NCI-H524 (cell line): ENCODE measurements at places on chromosomes 7 and 10.

- no peak for DNase-seq
These were observed 110.1 kb downstream of the BTRC start for GRCh38 chr10:101464082-101464481.

GRCh38 chr10:24390746-24391145 is 181.8 kb downstream of the KIAA1217 start:
- no peak for DNase-seq

- DNase-seq = no peak
These were observed 505 bp upstream of the FAM204A start for GRCh38 chr10:118342638-118343020.

DNA sequence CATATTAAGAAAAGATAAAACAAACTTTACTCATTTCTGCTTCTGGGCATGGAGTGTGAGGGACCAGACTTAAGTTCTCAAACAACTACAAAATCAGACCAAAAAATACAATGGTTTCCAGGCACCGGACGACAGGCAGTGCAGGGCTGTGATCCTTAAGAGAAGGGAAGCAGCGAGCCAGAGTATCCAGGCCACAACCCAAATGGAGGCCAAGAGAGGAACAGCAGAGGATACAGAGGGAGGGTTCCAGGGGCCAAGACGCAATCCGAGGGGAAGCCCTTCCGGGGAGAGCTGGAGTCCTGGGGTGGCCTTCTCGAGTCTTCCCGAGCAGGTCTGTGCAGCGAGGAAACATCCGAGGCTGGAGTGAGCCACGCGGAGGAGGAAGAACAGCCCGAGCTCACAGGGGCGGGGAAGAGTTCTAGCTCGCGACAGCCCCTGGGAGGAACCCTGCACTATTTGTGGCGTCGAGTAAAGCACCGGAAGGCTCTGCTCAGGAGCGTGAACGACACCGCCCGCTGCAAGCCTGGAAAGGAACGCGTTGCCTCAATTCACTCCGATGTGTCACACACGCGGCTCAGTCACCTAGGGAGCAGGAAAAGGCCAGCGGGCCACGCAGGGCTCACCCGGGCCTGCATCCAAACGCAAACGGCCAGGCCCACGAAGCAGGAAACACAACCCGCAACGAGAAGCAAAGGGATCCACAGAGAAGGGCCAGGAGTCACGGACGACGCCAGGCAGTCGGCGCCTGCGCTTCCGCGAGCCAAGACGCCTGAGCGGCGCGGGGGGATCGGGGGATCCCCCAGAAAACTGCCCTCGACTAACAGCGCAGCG is 933 bp upstream of the RNF32 start:
- DNase-seq = no peak

GRCh38 chr7:24713039-24713793 is 44.0 kb downstream of the GSDME start:
- no peak for DNase-seq

- no peak for DNase-seq
These were observed 14.9 kb downstream of the TRIM56 start for GRCh38 chr7:101099969-101100781.

- DNase-seq = no peak
These were observed 15.8 kb downstream of the GTPBP4 start for GRCh38 chr10:1003884-1004670.

- DNase-seq = no peak
These were observed 357.4 kb downstream of the GLRX3 start for GRCh38 chr10:130493446-130494145.

DNA sequence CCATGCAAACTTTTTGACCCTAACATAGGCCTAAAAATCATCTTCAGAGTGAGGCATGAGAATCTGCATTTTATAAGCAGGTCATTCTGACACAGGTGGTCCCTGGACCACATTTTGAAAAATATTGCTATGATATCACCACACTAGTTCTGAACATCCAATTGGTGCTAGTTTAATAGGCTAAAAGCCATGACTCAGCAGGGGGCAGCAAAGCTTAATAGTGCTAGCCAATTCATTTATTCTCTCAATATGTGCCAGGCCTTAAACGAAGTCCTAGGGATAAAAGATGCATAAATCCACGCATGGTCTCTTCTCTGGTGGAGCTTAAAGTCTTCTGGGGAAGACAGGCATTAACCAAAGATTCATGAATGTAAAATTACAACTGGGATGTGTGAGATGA is 10.2 kb upstream of the SLC25A28 start:
- DNase-seq = no peak

DNA sequence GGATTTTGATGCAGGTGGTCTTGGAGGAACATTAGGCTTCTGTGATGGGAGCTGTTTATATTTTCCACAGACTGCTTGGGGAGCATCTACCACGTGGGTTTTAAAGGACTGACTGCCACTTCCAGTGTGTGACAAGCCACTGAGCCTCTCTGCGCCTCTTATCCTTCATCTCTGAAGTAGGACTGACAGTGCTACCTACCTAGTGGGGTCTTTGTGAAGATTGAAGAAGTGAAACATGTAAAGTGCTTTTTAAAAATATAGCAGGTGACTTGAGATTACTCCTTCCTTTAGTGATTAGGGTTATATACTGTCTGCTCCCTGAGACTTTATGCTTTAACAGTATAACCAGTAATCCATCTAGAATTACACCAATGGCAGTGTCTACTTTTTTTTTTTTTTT is 29.9 kb downstream of the NKX2-3 start:
- DNase-seq = no peak

DNA sequence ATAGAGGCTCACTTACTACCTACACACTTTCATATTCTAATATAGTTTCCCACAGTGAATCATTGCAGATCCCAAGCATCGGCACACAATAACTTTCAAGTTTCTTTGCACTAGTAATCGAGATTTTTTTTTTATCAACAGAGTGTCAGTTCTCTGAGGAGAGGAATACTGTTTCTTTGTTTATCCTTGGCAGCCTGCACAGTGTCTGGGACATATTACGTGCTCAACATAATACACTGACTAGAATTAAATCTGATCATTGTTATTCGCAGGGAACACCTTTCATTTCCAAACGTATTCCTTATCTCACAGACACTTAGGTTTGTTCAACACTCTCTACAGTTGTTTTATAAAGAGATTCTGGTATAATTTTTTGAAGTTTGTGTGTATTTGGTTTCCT is 95.3 kb downstream of the CACNA2D1 start:
- DNase-seq = peak; percentile 46

DNA sequence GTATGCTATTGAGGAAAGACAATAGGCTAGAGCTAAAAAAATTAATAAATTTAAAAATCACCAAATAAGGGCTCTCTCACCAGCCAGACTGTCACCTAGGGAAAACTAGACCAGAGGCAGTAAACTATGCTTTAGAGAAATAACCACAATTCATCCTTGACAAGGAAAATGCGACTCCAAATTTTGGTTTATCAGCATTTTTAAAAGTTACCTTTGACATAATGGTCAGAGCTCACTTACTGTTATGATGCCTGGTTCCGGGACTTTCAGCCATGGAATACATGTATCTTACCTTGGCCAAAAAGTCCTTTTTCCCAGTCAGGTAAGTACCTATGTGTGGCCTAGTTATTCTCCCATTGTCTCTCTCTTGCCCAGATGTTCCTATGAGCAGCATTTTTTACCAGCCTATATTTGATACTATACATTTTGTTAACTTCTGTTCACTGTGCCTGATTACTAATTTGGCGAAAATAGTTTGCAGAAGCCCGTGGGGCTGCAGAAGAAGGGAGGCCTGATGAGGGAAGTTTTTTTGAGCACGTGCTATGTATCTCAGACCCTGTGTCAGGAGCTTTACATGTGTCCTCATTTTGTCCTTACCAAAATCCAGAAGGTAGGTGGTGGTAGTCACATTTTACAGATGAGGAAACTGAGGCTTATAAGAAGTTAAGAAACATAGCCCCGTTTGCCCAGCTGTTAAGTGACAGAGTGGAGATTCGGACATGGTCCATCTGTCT is 149.7 kb downstream of the CELF2 start:
- no peak for DNase-seq

DNA sequence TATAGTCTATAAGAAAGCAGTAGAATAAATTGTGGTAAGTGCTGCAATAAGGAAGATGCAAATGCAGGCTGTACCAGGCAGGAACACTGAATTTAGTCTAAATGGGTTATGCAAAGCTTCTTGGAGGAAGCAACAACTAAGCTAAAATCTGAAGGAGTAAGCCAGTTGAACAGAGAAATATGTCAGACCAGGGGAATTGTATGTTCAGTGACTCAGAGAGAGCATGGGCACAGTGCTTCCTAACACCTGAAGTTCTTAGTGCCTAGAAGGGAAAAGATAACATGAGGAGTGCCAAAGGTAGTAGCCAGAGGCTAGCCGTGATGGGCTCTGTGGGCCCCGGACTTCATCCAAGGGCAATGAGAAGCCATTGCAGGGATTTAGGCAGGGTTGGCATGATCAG is 204.1 kb upstream of the KMT2E start:
- no peak for DNase-seq

GRCh38 chr7:31646942-31647341 is 40.1 kb upstream of the PPP1R17 start:
- no peak for DNase-seq

DNA sequence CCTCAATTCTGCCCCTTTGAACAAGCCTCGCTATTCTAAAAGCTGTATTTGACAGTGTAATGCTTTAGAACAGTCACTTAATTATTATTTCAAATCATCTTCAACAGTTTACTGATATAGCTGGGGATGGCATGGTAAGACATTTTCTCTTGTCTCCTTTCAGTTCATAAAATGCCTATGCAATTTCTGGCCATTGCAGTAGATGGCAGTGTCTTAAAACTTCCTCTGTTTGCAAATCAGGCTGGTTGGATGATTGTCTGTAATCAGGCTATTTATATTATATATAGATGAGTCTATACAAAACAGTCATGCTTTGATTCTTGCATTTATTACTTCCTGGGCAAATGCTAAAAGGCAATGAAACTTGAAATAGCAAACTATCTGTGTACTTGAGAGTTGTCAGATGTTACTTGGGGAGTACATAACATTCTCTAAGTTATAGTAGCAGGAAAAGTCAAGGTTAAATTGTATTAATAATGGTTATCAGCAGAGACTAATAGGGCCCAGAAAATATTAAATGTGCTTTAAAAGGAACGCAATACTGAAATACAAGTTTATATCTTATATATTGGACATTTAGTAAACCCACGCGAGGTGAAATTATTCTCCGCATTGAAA is 55.5 kb upstream of the LHFPL3 start:
- DNase-seq = peak; percentile 61

- DNase-seq = no peak
These were observed 33.3 kb downstream of the RNF32 start for GRCh38 chr7:156673902-156674301.

- DNase-seq = no peak
These were observed 18.7 kb upstream of the CSGALNACT2 start for GRCh38 chr10:43119416-43120115.

GRCh38 chr7:50393547-50394252 is 56.5 kb downstream of the FIGNL1 start:
- DNase-seq = no peak

DNA sequence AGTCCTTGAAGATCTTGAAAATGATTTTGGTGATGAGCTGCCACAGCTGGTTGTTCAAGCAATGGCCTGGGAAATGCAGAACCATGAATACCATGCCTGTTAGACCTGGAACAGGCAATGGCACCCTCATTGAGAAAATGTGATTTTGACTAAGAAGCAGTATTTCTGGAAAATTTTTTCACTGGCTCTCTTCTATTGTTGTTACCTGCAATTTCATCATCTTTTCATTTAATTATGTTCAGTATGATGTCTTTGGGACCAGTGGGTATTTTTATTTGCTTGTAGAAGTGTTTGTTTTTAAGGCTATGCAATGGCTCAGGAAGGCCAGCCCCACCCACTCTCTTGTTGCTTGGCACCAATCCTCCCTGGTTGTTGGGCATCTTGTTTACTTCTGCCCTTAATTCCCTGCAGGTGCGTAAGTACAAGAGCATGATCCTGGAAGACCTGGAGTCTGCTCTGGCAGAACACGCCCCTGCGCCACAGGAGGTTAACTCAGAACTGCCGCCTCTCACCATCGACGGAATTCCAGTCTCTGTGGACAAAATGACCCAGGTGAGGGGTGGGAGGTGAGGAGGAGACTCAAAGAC is 78.6 kb downstream of the NRF1 start:
- no peak for DNase-seq

- peak; percentile 23 for DNase-seq
These were observed 130.6 kb downstream of the SPAG6 start for GRCh38 chr10:22475651-22476600.
